ENCODE measurements at places on chromosomes 13 and 19. TPM values are rescaled to one million over a fixed set of nuclear protein-coding genes. Genes with fewer than 3 reads are reported as not detected.

The PET100 gene
- total RNA-seq, result 47.0 TPM

The ERICH4 gene
- total RNA-seq, result not detected

The TDRD12 gene
- 0.22 TPM for total RNA-seq

The ZNF266 gene
- 3.2 TPM for total RNA-seq

The AP1M2 gene
- total RNA-seq, result 40.6 TPM

The SLC10A2 gene
- not detected for total RNA-seq

The AP1M1 gene
- total RNA-seq, result 71.5 TPM

The RNF225 gene
- 0.14 TPM for total RNA-seq

The ZNF431 gene
- total RNA-seq, result 3.0 TPM

The GSX1 gene
- total RNA-seq, result not detected

The CGB8 gene
- 3.0 TPM for total RNA-seq

The MAB21L1 gene
- total RNA-seq, result not detected

The ZNF728 gene
- total RNA-seq, result not detected

The FOXO1 gene
- total RNA-seq, result 12.1 TPM

The ADGRL1 gene
- 8.4 TPM for total RNA-seq

The ZNF681 gene
- total RNA-seq, result not detected

The CALR3 gene
- total RNA-seq, result not detected

The NLRP5 gene
- 0.07 TPM for total RNA-seq

The ZNF563 gene
- total RNA-seq, result not detected

The CEACAM4 gene
- total RNA-seq, result not detected

The PRR22 gene
- 2.5 TPM for total RNA-seq
